ENCODE measurements at places on chromosomes 5 and 9.
A peak's percentile ranks its signal among the peaks of the same experiment; 100 is the strongest.

DNA sequence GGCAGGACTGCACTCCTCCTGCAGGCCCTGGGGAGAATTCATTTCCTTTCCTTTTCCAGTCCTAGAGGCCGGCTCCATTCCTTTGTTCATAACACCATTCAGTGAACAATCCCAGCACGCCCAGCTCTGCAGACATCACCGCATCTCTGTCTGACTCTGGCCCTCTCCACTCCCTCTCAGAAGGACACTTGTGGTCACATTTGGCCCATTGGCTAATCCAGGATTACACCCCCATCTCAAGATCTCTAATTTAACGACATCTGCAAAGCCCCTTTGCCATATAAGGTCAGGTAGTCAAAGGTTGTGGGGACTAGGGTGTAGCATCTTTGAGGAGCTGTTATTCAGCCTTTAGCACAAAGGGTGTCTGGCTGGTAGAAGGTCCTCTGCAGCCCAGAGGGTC is 185.0 kb upstream of the DAP start:
- H3K27ac ChIP-seq: no peak overlapping the region
- no peak for DNase-seq
- no peak overlapping the region for H3K4me3 ChIP-seq
- no peaks in the 10 kb centered on the region for H3K27me3 ChIP-seq
- no peaks in the 10 kb centered on the region for H3K4me1 ChIP-seq

DNA sequence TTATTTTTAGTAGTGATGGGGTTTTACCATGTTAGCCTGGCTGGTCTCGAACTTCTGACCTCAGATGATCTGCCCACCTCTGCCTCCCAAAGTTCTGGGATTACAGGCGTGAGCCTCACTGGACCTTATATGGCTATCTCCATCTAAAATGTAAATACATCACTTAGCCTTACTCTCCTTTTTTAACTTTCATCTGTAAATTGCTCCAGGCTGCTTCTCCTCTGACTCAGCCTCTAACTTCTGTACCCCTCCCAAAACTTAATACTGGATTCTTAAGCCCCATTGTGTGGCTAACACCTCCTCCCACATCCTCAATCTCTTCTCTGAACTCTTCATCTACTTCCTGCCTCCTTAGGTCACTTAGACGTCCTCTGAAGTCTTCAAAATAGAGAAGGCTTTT is 4.0 kb downstream of the SNX30 start:
- no peak overlapping the region for H3K27ac ChIP-seq
- peaks cover 10% of the 10 kb centered on the region for H3K36me3 ChIP-seq
- H3K27me3 ChIP-seq: no peaks in the 10 kb centered on the region

DNA sequence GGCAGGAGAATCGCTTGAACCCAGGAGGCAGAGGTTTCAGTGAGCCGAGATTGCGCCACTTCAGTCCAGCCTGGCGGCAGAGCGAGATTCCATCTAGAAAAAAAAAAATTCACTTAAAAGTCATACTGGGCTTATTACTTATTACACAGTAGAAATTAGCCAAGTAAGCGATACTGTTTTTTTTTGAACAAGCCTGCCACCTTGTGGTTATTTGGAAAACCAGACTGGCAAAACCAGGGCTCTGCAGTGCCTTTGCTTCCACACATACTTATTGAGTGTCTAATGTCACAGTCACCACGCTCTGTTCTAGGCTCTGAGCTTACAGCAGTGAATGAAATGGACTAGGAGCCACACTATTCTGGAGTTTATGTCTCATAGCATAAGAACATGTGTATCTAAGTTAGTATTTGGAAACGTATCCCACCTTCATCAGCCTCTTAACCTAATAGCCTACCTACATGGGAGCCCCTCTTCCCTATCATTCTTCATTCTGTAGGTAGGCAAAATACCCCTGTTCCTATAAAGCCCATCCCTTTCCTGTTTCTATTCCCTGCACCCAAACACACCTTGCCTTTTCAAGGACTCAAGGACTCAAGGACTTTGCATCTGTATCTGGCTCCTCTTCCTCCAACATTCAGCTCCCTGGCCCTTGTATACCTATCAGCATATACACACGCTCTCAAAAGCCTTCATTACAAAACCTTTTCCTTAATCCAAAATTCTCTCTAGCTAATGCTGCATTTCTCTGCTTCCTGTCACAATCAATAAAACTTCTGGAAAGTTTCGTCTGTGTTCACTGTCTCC is 13.9 kb upstream of the BASP1 start:
- DNase-seq: peak; percentile 33
- no peaks in the 10 kb centered on the region for H3K36me3 ChIP-seq
- no peaks in the 10 kb centered on the region for H3K27me3 ChIP-seq
- no peaks in the 10 kb centered on the region for H3K4me1 ChIP-seq
- H3K4me3 ChIP-seq: no peak overlapping the region

- H3K4me1 ChIP-seq: peaks cover 15% of the 10 kb centered on the region
- DNase-seq: no peak
- H3K27me3 ChIP-seq: no peaks in the 10 kb centered on the region
- no peaks in the 10 kb centered on the region for H3K36me3 ChIP-seq
Observed at GRCh38 chr5:76789991-76790581, 28.7 kb upstream of the F2RL1 start.

- H3K4me3 ChIP-seq: no peak overlapping the region
- H3K36me3 ChIP-seq: no peaks in the 10 kb centered on the region
Observed at GRCh38 chr9:85158512-85158911, 489.0 kb downstream of the NTRK2 start.

DNA sequence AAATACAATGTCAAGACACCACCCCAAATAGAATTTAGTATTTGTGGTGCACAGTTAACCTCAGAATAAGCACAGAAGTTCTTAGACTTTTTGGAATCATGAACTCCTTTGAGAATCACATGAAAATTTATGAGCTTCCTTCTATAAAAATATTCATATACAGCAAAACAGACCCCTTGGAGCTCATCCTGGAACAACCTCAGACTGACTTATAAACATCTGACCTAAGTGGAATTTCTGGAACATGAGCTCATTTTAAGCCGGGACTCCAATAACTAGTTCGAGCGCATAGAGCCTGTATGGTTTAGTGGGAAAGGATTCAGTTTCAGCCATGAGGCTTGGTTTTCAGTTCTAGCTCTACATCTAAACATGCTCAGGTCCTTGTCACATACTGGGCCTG is 192.3 kb downstream of the DEPDC1B start:
- H3K27me3 ChIP-seq: no peaks in the 10 kb centered on the region
- no peaks in the 10 kb centered on the region for H3K36me3 ChIP-seq
- H3K4me3 ChIP-seq: no peak overlapping the region
- H3K27ac ChIP-seq: no peak overlapping the region
- DNase-seq: no peak

All from tibial nerve (tissue), 4 donors.